Mononuclear cell (primary cell): ENCODE measurements at places on chromosomes 4 and X. TPM values are rescaled to one million over a fixed set of nuclear protein-coding genes. Genes with fewer than 3 reads are reported as not detected.

SPATA4 gene
- total RNA-seq: not detected

RNF150 gene
- total RNA-seq: under 0.01 TPM

RAB9B gene
- total RNA-seq: under 0.01 TPM

RPA4 gene
- 0.42 TPM for total RNA-seq

SLC10A6 gene
- total RNA-seq: not detected

GABRG1 gene
- not detected for total RNA-seq

SPP1 gene
- total RNA-seq: 0.10 TPM

UGT2B11 gene
- total RNA-seq: not detected

RBMXL3 gene
- not detected for total RNA-seq

FGF5 gene
- total RNA-seq: not detected

PAGE2 gene
- total RNA-seq: not detected

ZCCHC4 gene
- total RNA-seq: 12.4 TPM

CENPE gene
- 3.7 TPM for total RNA-seq

NEUROG2 gene
- not detected for total RNA-seq

PARM1 gene
- total RNA-seq: 1.0 TPM

SMIM9 gene
- not detected for total RNA-seq

POU3F4 gene
- total RNA-seq: not detected

BEX3 gene
- total RNA-seq: 38.6 TPM

IL9R gene
- 0.42 TPM for total RNA-seq
